ENCODE measurements at places on chromosomes 7 and 10.
A peak's percentile ranks its signal among the peaks of the same experiment; 100 is the strongest.

- DNase-seq = peak; percentile 92
These were observed 61.0 kb downstream of the NRP1 start for GRCh38 chr10:33273295-33274002.

GRCh38 chr10:22945934-22946673 lies 18.3 kb downstream of the ARMC3 start:
- DNase-seq = no peak

DNA sequence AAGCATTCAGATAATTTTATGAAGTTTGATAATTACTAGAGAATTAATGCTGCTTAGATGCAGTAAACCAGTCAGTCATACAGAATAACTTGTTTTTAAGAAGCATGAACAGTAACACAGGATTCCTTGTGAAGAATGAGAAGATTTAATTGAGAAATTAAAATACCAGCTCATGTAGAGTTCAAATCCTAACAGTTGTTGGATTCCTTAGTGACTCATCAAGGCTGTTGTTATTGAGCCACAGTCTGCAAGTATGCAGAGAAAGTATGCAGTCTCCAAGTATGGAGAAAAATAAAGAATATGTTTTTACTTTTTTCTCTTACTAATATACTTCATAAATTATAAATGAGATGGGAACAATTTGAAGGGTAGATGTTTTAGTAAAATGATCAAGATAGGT lies 30.2 kb upstream of the CYP26C1 start:
- no peak for DNase-seq

GRCh38 chr10:31320550-31321211 lies 1.7 kb downstream of the ZEB1 start:
- DNase-seq = peak; percentile 74

GRCh38 chr10:34884272-34884952 lies 69.3 kb upstream of the PARD3 start:
- no peak for DNase-seq

DNA sequence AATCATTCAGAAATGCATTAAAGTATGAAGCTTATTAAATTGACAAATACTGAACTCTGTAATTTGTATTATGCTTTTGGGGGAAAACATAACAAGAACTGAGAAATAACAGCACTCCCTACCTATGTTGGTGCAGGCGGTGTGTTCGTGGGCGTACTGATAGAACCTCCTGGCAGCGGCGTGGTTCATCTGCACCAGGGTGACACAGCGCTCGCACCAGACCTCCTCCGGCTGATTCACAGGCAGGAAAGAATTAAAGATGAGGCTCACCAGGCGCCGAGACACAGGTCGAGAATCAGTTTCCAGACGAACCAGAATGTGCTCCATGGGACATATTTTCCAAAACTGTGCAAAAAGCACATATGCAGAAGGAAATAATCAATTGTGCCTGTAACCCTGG lies 40.2 kb downstream of the NCAPG2 start:
- no peak for DNase-seq
